NCI-H524 (cell line): ENCODE measurements at places on chromosomes 12 and 14.

GRCh38 chr14:92551044-92551841 is 37.7 kb downstream of the RIN3 start:
- no peak for DNase-seq

DNA sequence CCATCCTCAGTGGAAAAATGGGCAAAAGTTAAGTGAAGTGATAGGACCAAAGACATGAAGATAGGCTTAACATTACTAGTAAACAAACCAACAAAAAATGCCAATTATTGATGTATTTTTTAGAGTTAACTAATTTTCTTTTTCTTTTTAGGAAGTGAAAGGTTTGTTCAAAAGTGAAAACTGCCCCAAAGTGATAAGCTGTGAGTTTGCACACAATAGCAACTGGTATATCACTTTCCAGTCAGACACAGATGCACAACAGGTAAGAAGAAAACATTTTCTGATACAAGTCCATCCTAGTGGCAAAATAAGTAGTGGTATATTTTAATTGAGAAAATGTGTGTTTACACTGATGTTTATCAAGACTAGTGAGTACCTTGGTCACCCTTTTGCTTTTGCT is 39.6 kb downstream of the LARP4 start:
- DNase-seq, result no peak

DNA sequence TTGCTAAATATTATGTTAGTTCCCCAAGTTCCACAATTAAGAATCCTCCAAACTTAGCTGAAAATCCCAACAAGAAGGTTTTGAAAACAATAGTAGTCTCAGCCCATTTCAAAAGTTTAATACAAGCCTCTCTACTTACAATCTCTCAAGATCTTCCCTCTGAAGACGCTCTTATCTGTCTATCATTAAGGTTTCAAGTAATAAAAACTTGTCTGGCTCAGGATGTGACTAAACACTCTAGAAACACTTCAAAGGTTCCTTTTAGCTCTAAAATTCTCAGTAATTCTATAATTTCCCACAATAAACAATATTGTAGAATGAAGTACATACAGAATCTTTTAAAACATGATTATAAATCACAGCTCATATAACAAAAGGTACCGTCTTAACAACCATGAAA is 16.3 kb downstream of the YAF2 start:
- DNase-seq, result no peak

DNA sequence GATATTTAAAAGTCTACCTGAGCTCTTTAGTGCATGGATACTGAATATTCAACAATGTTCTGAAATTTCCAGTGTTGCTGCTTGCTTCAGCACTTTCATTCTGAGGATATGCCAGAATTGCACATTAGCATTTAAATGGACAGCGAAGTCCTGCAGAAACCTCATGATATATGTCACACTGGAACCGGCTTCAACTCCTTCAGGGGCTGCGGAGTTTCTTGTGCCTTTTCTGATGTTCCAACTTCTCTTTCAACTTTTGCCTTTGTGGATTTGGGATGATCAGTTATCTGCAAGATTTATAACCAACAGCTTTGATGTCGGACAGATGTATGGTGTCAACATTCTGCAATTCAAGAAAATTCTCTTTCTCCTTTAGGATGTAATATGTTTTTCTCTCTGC is 142.5 kb upstream of the LMNTD1 start:
- no peak for DNase-seq

GRCh38 chr14:104701383-104702076 is 12.1 kb downstream of the INF2 start:
- DNase-seq, result no peak

GRCh38 chr12:5345534-5345933 is 86.4 kb upstream of the NTF3 start:
- DNase-seq, result no peak

DNA sequence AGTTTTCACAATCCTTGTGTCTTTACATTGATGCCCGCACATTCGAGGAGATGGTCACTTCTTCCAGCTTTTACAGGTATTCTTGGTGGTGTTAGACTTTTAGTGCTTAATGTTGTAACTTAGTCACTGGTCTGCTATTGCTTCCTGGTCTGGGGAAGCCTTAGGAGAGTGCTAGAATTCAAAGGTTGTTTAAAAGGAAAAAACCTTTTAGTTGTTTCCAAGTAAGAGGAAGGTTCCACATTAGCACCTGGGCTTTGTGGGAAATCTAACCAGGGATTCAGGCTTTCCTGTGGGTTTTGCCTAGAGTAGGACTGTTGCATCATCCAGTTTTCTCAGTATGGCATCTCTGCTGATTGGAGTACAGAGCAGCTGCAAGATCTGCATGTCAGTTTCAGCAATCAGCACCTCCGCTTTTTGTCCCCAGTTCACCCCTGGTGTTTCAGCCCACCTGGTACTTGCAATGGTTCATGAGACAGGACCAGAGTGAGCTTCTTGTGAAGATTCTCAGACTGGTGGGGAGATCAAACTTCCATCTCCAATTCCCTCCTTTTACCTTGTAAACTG is 44.0 kb upstream of the PLBD1 start:
- DNase-seq, result no peak

- peak; percentile 83 for DNase-seq
Measured at GRCh38 chr14:68622856-68623255, 170.0 kb downstream of the ZFP36L1 start.

GRCh38 chr12:101698800-101699347 is 1.4 kb downstream of the CHPT1 start:
- DNase-seq, result no peak

- no peak for DNase-seq
Measured at GRCh38 chr14:63857466-63858030, 4.7 kb downstream of the SYNE2 start.

GRCh38 chr12:84696908-84697540 is 215.6 kb downstream of the SLC6A15 start:
- no peak for DNase-seq
